ENCODE measurements at places on chromosomes 6 and 20. TPM values are rescaled to one million over a fixed set of nuclear protein-coding genes. Genes with fewer than 3 reads are reported as not detected.

GRCh38 chr6:36657942-36658544 lies 20.5 kb upstream of the CDKN1A start:
- H3K36me3 ChIP-seq: no peaks in the 10 kb centered on the region
- no peaks in the 10 kb centered on the region for H3K27me3 ChIP-seq
- peaks cover 9% of the 10 kb centered on the region for H3K4me1 ChIP-seq
- no peak overlapping the region for H3K27ac ChIP-seq
- no peak overlapping the region for H3K4me3 ChIP-seq

DNA sequence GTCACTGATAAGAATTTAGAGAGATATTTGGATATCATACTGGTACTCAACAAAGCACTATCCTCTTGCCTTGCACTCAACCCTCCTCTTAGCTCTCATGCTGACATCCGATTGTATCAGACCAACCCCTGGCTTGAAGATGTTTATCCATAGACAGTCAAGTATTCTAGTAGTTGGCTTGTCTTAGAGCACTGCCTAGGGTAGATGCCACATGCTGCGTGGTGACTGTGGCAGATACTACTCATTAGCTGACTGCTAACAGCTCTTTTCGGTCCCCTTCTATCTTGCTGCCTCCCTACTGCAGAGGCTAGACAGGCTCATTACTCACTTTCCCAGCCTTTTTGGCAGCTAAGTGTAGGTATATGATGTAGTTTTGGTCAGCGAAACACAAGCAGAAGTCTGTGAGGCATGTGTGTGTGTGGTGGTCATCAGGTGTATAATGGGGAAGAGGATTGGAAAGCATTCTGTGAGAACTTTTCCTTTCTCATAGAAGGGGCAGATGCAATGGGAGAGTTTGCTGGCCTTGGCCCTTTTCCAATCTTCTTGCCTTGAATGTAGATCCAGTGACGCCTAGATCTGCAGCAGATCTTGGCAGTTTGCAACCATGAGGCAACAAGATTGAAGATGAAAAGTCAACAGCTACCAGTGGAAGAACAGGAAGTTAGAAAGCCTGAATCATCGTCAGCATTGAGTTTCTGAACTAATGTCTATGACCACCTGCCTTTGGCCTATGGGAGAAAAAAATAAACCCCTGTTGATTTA lies 4.4 kb upstream of the IFNGR1 start:
- DNase-seq: peak; percentile 36
- H3K27ac ChIP-seq: no peak overlapping the region
- no peaks in the 10 kb centered on the region for H3K36me3 ChIP-seq
- H3K4me3 ChIP-seq: no peak overlapping the region

The UBE3D gene
- 4.3 TPM for total RNA-seq

The LY6G6C gene
- not detected for total RNA-seq

- H3K4me3 ChIP-seq: peak overlapping the region; percentile 58
- no peaks in the 10 kb centered on the region for H3K27me3 ChIP-seq
- H3K27ac ChIP-seq: peak overlapping the region; percentile 95
- H3K4me1 ChIP-seq: peaks cover 15% of the 10 kb centered on the region
Observed at GRCh38 chr20:63740627-63741353, 1.2 kb downstream of the SLC2A4RG start.

The POLR1H gene
- 13.4 TPM for total RNA-seq

GRCh38 chr6:90004511-90004910 lies 110.2 kb downstream of the GJA10 start:
- H3K4me3 ChIP-seq: no peak overlapping the region
- peaks cover 7% of the 10 kb centered on the region for H3K4me1 ChIP-seq
- H3K36me3 ChIP-seq: no peaks in the 10 kb centered on the region
- H3K27me3 ChIP-seq: no peaks in the 10 kb centered on the region

DNA sequence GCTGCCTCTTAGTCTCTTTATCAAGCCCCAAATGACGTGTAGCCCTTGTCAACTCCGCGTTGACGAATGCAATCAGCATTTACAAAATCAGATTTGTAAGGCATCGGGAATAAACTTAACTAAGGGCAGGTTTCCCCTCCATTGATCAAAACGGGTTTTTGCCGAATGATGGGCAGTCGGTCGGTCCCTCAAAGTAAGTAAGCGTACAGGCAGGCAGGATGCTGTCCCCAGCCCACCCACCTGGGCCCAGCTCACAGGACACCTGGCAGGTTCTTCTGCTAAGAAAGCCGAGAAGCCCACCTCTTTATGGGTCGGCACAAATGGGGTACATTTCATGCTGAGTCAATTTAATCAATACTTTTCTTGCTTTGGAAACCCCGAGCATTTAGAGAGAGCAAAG lies 22.0 kb upstream of the MAFB start:
- H3K27me3 ChIP-seq: peaks cover 10% of the 10 kb centered on the region
- H3K4me1 ChIP-seq: no peaks in the 10 kb centered on the region
- H3K4me3 ChIP-seq: no peak overlapping the region
- no peaks in the 10 kb centered on the region for H3K36me3 ChIP-seq
- no peak overlapping the region for H3K27ac ChIP-seq

The LAMA2 gene
- total RNA-seq: 9.7 TPM

GRCh38 chr20:59958123-59958522 lies at the start of gene CDH26:
TSS of gene CDH26 (plus strand) at chr20:59958423. CDS start at chr20:59958727, 304 bp downstream.
- peaks cover 5% of the 10 kb centered on the region for H3K4me1 ChIP-seq
- H3K36me3 ChIP-seq: no peaks in the 10 kb centered on the region
- H3K27ac ChIP-seq: no peak within 1 kb of the TSS
- no peaks in the 10 kb centered on the region for H3K27me3 ChIP-seq
- H3K4me3 ChIP-seq: no peak within 1 kb of the TSS

DNA sequence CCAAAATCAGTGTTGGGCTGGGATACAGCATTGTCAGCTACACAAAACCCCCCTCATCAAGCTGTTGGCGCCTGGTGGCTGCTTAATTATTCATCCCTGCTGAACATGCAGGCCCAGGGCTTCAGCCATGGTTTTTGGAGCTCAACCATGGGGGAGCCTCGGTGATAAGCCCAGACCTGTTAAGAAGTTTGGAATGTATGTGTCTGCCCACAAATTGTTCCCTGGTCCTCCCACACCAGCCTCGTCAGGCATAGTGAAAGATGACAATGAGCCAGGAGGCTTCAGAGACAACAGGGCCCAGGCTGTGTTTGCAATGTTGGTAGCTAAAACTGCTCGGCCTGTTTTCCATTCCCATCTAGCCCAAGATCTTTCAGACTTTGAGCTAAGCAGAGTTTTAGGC lies 34.8 kb upstream of the SIRPA start:
- H3K4me1 ChIP-seq: no peaks in the 10 kb centered on the region
- no peak overlapping the region for H3K27ac ChIP-seq
- H3K36me3 ChIP-seq: no peaks in the 10 kb centered on the region

The TRERF1 gene
- total RNA-seq: 1.0 TPM

DNA sequence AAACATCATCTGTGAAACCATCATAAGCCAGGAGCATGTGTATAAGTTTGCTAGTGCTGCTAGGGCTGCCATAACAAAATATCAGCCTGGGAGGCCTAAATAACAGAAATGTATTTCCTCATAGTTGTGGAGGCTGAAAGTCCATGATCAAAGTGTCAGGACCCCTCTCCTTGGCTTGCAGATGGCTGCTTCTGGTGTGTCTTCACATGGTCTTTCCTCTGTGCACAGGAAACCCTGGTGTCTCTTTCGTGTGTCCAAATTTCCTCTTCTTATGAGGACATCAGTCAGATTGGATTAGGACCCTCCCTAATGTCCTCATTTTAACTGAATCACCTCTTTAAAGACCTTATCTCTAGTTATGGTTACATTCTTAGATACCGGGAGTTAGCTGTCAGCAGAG lies 6.2 kb upstream of the CITED2 start:
- H3K27me3 ChIP-seq: no peaks in the 10 kb centered on the region
- H3K36me3 ChIP-seq: no peaks in the 10 kb centered on the region
- H3K27ac ChIP-seq: no peak overlapping the region

The OPRM1 gene
- total RNA-seq: not detected

The TP53TG5 gene
- not detected for total RNA-seq

- H3K4me1 ChIP-seq: peaks cover 4% of the 10 kb centered on the region
- no peak overlapping the region for H3K27ac ChIP-seq
- H3K27me3 ChIP-seq: no peaks in the 10 kb centered on the region
- no peak overlapping the region for H3K4me3 ChIP-seq
- no peaks in the 10 kb centered on the region for H3K36me3 ChIP-seq
Observed at GRCh38 chr6:35164277-35164676, 23.1 kb upstream of the TCP11 start.
